ENCODE measurements at places on chromosomes 6 and 20.

GRCh38 chr6:159261995-159262394 is 92.8 kb downstream of the FNDC1 start:
- DNase-seq: no peak

GRCh38 chr6:24919056-24919892 is 16.5 kb downstream of the RIPOR2 start:
- no peak for DNase-seq

DNA sequence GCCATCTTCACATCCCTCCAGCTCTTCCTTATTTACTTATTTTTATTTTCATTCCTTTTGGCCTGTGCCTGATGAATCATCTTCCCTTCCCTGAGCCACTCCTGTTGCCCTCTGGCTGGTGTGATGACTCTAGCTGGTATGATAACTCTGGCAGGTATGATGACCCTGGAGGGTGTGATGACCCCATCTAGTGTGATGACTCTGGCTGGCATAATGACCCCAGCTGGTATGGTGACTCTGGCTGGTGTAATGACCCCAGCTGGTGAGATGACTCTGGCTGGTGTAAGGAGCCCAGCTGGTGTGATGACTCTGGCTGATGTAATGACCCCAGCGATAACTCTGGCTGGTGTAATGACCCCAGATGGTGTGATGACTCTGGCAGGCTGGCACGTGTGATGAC is 426.8 kb downstream of the QKI start:
- DNase-seq: no peak

- no peak for DNase-seq
Observed at GRCh38 chr6:114467931-114468330, 125.1 kb upstream of the HS3ST5 start.

DNA sequence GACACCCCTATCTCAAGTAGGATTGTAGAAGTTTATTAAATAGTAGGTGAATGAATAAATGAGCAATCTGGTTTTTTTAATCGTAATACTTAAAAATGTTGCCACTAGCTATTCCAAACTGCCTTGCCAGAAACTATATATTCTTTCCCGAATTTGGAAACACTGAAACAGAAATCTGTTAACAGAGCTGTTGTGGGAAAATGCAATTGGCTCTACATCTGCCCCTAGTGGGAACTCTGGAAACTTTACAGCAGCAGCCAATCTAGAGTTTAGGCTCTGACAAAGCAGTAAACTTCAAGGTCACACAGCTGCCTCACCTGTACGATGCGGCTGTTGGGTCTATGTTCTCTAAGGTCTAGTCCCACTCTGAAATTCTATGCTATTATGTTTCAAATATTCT is 41.7 kb downstream of the SYNE1 start:
- no peak for DNase-seq

DNA sequence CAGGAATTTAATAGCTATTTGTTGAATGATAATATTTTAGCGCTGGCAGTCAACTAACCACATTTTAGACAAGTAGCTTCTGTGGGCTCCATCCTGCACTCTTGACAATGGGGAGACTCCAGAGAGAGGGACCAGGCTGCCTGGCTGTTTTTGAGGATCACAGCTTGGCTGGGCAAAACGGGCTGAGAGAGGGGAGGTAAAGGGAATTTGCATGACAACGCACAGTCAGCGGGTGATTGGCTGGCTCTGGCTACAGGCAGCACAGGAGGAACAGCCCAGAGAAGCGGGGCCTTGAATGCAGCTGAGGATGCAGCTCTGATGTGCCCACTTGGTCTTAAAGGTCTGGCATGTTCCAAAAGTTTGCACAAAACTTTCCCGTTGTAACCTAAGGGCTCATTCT is 41.2 kb downstream of the LRFN2 start:
- peak; percentile 78 for DNase-seq

GRCh38 chr6:144411531-144412165 is 126.5 kb downstream of the UTRN start:
- no peak for DNase-seq

GRCh38 chr6:144334150-144334708 is 49.1 kb downstream of the UTRN start:
- no peak for DNase-seq

- no peak for DNase-seq
Observed at GRCh38 chr6:93048381-93048780, 371.0 kb downstream of the EPHA7 start.

DNA sequence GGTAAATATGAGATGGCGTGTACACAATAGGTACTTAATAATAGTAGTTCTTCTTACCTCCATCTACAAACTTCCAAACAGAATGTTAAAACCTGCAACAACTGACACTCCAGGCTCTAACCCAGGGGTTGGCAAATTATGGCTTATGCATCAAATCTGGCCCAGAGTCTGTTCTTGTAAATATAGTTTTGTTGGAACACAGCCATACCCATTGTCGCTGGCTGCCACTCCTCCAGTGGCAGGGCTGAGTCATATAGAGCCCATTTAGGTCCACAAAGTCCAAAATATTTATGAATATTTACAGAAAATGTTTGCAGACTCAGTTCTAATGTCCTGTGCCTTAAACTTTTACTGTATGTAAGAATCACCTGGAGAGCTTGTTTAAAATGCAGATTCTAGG is 69.9 kb upstream of the BTBD3 start:
- no peak for DNase-seq

- no peak for DNase-seq
Observed at GRCh38 chr6:121430514-121431460, 4.7 kb upstream of the GJA1 start.

DNA sequence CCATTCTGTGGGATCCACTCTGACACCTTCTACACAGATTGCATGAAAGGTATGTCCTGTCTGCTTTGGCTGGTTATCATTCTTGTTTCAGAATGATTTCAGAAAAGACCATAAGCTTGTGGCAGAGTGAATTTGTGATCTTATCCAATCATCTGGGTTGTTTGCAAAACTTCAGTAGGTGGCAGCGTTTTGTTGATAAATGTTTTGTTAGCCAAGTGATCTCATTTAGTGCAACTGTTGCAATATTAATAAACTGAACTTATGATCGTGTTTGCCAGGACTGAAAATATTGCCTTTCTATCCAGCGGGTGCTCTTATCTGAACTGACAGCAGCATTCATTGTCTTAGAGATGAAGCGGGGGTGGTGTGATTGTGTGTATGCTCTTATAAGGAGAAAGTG is 613.2 kb upstream of the NOX3 start:
- no peak for DNase-seq

- DNase-seq: no peak
Observed at GRCh38 chr6:122859676-122860075, 70.6 kb downstream of the SMPDL3A start.

- no peak for DNase-seq
Observed at GRCh38 chr20:43781215-43781614, 54.4 kb upstream of the GTSF1L start.
